ENCODE measurements at places on chromosomes 2 and 18.

GRCh38 chr2:49972699-49973098 is 818.4 kb upstream of the FSHR start:
- DNase-seq = no peak

GRCh38 chr2:230925879-230926765 is 1.1 kb upstream of the GPR55 start:
- no peak for DNase-seq

DNA sequence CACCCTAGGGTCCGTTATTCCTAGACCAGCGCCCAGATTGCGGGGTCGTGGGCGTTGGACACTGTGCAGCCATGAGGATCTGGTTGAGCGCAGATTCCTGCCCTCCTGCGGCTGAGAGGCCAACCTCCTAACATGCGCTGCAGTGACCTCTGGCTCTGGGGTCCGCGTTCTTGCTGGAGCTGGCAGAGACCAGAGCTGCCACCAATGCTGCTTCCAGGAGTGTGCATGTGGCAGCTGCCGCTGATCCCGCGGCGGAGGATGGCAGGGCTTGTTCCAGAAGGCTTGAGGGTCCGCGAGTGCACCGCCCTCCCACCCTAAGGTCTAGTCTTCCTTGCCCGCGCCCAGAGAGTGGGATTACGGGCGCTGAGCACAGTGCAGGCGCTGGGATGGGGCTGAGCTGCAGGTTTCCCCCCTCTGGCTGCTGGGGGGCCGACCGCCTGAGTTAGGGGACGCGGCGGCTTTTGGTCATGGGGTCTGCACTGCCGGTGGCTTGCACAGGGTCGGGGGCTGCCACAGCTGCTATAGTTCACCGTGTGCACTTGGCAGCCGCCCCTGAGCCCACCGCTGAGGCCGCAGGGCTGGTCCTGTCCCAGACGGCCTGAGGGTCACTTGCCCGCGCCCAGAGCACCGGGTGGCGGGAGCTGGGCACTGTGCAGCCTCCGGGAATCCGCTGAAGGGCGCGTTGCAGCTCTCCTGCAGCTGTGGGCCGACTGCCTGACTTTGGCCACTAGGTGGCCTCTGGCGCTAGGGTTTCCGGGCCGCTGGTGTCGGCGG is 145.9 kb downstream of the CCDC74A start:
- peak; percentile 52 for DNase-seq

DNA sequence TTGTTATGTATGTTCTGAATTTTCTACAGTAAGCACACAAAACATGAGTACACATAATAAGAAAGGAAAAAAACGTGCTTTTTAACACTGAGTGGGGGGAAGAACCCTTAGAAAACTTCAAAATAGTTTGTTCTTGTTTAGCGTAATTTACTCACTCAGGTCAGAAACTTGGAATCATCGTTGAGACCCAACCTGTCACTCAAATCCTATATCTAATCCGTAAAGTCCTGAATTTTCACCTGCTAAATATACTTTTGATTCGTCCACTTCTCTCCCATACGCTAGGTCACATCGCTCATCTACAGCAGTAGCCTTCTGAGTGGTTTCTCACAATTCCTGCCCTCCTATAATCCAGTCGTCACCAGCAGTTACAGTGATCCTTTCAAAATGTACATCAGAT is 767 bp downstream of the TPRKB start:
- no peak for DNase-seq

DNA sequence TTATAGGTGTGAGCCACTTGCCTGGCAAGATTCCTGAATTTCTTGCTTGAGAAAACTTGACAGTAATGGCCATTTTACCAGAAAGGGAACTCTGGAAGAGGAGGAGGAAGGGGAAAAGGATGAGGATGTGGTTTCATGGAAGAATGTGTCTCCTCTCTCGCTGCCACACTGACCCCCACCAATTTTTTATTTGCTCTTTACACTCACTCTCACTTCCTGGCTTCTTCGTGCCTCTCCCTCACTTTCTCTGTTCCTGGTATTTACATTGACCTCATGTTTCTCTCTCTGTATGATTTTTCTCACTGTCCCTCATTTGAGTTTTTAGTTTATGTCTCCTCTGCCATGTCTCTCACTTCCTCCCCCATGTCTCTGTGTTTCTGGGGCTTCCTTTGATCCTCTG is 134.5 kb upstream of the CAB39 start:
- DNase-seq = no peak

GRCh38 chr18:39494211-39494896 is 1928.8 kb upstream of the CELF4 start:
- no peak for DNase-seq

GRCh38 chr2:217512259-217512658 is 490.5 kb downstream of the TNS1 start:
- no peak for DNase-seq

DNA sequence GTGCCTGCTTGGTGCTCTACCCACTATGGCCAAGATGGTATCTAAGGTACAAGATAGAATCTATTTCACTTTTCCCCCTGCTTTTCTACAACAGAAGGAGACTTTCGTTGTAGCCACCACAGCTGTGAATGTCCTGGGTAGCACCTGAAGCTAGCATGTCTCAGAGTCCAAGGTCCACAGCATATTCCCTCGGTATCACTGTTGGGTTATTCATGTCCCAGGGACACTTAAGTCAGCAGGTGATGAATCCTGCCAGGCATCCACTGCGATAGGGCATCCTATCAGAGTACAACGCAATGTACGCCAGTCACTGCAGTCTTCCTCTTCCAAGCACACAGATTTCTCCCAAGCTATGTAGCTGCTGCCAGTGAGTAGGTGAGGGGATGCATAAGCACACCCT is 129.1 kb upstream of the LINC00305 start:
- no peak for DNase-seq

DNA sequence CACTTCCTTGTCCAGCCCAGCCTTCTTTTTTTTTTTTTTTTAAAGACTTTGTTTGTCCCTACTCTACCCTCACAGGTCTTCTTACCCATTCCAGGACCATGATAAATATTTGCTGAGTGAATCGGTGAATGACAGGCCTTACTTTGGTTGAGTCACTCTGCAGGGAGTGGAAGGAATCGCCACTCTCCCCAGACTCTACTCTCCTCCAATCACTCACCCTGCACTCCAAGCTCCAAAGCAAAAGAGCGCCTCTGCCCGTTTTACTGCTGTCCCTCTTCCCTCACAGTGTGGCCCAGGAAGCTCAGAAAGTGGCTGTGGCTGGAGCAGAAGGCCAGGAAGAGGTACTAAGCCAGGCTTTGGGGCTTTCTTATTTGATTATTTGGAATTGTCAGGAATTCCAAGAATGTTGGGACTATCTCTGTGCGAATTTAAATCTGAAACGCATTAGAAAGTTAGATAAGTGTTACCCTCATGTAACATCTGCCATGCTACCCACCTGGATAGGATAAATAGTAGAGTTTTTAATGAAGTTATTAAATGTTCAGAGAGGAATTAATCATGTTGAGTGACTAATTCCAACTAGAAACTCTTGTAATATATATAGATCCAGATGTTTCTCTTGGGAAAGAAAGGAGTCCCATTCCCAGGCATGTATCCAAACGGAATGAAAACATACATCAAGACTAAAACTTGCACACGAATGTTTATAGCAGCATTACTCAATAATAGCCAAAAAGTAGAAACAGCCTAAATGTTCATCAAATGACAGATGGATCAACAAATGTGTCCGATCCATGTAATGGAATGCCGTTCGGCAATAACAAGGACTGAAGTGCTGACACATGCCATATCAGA is 43.0 kb upstream of the CHMP1B start:
- DNase-seq = no peak

DNA sequence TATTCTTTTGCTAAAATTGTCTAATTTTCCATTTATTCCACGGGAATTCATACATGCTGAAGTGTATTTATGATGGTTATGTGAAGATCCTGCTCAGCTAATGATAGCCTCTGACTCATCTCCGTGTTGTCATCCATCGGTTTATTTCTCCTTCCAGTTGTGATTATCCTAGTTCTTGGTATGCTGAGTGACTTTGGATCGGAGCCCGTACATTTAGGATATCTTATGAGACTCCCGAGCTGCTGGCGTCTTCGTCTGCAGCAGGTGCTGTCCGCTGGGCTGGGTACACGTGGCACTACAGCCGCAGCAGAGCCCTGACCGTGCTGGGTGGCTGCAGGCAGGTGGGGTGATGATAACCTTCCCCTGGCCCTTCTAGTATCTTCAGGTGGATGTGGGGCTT is 40.1 kb upstream of the GALR1 start:
- no peak for DNase-seq

GRCh38 chr2:71067567-71068217 is 756 bp upstream of the NAGK start:
- no peak for DNase-seq

- no peak for DNase-seq
These were observed 56.9 kb downstream of the LIMS1 start for GRCh38 chr2:108591163-108591562.

GRCh38 chr18:35117951-35118411 is 76.8 kb downstream of the MAPRE2 start:
- no peak for DNase-seq

DNA sequence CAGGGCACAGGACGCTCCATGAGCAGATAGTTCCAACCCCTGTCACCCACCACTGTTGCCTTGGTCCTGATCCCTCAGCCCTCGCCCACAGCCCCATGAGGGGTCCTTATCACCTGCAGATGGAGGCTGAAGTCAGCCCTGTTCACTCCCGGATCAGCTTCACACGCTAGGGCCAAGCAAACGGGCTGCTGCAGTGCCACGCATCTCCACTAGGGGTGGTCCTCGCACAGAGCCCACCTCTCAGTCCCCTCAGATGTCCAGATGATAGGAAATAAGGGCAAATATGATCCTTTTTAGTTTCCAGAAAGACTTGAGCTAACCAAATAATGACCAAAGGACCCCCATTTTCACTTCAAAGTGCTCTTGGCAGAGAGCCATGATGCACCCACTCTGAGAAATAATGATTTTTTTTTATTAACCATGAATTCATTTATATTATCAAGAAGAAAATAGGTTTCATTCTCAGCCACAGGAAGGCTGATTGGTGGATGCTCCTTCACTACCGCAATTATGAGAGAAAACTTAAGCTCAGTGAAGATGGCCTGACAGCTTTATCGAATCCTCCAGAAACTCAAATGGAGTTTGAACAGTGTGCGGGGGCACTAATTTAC is 71.9 kb upstream of the KLHL29 start:
- DNase-seq = peak; percentile 44

- no peak for DNase-seq
These were observed 249.4 kb upstream of the LINC00305 start for GRCh38 chr18:64398320-64398719.

DNA sequence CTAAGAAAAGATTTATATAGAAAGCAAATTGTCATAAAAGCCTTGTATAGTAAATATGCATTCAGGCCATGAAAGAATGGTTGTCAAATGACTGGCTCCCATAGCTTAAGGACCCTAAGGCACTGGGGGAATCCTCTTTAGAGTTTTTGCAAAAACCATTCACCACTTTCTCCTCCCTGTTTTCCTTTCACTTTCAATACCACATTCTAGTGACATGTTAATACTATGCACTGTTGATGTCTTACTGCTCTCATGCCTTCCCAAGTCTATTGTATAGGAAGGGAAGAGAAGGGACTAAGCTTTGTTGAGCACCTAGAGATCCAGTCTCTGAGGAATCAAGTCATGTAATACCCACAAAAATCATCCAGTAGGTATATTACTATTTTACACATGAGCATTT is 383.0 kb upstream of the LRRTM1 start:
- DNase-seq = no peak

DNA sequence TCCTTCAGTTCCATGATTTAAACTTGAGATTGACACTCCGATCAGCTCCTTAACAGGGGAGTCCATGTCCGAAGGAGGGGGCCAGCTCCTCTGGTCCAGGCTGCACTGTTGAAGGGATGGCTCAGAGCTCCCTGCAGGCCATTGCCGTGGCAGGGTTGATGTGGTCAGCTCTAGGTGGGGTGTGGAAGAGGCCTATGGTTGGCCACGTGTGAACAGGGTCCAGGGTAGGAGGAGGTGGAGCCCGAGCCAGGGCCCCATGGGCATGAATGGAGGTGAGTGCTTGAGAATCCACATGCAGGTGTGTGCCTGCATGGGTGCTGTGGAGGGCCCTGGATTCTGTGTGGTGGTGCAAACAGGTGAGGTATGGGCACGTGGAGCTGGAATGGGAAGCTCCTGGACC is 1.1 kb downstream of the SPEG start:
- DNase-seq = no peak

DNA sequence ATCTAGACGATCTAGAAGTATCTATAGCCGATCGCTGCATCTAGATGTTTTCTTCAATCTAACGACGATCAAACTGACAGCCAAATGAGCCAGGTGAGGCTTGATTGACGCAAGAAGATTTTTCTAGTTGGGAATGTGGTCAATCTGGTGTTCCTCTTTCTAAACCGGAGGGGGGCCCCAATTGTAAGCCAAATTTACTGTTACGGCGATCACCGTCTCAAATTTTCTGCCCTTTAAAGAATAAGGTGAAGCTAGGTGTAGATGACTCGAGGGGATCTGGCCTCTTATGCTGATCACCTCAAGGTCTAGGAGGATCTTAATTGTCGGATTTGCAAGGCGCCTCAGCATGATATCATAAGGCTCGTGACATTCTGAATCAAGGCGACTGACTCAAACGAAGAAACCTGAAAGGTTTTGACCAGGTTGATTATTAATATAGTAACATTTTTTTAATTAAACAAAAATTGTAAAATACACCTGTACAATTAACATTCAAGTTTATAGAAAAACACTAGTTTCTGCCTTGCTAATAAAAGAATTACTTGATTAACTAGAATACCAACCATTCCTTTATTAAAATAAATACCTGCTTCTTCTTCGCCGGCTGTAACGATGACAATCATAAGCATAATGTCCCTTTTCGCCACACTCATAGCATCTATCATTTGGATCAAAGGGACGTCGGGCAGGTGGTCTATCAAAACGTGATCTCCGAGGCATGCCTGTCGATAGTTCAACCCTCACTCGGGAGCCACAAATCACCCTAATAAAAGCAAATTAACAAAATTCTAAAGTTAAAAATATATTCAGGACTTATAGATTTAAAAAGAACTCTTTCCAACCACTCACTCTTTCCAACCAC is 2.0 kb downstream of the SRSF7 start:
- DNase-seq = no peak

DNA sequence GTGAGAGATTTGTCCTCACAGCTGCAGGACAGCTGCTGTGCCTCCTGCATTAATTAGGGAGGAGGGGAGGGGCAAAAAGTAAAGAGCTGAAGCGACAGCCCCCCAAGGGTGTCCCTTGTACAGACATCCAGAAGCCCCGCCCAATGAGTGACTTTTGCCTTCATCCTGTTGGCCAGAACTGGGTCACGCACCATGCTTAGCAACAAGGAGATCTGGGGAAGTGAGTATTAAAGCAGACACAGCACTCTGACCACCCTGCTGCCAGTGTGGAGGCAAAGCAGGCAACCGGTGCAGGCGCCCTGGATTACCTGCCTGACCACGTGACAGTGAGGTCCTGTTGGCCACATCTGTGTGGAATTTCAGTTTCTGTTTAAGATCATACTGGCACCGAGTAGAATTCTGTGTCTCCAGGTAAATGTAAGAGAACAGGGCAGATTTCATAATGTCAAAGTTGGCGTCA is 21.5 kb upstream of the BIN1 start:
- peak; percentile 60 for DNase-seq
